ENCODE measurements at places on chromosomes 16 and 17.

DNA sequence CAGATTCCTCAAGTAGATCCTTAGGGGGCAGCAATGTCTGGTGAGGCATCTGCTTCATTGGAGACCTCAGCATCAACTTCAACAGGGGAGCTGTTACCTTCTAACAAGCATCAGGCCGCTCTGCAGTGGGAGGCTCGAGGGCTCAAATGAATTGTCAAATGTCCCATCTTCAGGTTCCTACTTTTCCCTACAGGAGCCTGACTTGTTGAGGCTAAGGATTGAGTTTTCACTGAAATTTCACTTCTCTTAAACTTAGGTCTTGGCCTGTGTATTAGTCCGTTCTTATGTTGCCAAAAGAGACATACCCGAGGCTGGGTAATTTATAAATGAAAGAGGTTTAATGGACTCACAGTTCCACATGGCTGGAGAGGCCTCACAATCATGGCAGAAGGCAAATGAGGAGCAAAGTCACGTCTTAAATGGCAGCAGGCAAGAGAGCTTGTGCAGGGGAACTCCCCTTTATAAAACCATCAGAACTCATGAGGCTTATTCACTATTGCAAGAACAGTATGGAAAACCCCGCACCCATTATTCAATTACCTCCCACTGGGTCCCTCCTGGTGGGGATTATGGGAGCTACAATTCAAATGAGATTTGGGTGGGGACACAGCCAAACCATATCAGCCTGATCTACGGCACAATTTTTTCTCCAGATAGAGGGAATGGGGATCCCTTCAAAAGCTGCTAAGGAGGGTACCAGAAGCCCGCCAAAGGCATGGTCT lies 5.1 kb upstream of the CD300LD start:
- DNase-seq = no peak

DNA sequence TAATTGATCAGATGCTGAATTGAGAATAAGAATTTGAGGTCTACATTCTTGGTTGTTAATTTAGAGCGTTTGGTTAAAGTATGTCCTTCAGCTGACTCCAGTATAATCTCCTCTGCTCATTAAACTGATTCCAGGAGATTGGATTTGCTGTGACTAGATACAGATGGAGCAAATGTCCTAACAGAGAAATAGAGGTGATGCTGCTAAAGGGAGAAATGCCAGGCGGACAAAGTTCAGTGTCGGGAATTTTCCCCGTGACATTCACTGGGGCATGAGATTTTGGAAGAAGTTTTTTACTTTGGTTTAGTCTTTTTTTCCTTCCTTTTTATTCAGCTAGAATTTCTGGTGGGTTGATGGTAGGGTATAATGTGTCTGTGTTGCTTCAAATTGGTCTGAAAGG lies 19.0 kb downstream of the PRKAR1A start:
- no peak for DNase-seq

GRCh38 chr17:46082257-46082656 lies 83.2 kb downstream of the STH start:
- no peak for DNase-seq

DNA sequence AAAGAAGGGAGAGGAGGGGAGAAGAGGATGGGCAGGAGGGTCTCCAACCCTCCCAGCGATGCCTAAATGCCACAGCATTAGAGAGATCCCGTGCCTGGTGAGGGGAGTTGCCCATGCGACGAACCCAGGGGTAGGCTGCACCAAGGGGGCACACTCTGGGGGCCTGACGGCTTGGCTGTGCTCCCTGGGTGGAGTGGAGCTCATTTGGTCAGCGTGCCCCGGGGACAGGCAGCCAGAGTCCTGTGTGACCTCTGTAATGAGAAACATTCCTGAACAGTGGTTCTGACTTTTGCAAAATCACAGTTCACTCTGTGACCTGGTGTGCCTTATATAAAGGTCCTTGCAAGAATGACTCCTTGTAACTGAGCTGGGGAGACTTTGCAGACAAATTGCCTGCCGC lies 205.0 kb upstream of the N4BP1 start:
- DNase-seq = no peak

DNA sequence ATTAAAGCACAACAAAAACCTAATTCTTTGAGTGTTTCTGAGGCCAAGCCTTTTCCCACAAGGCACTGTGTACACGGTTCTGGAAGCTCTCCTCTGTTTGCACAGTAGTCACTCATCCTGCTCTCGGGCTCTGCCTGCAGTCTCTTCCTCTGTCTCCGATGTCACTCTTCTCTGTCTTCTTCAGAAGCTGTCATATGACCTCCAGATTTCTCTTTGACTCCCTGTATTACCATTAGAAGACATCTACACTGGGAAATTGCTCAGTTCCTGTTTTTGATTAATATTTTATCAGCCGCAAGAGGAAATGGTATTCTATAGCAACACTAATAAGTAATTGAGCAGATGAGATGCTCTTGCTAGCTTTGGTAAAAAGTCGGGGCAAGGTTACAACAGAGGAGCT lies 422.9 kb downstream of the WWOX start:
- DNase-seq = no peak

Data from stimulated activated CD8-positive, alpha-beta memory T cell treated with anti-CD3 and anti-CD28 coated beads, Interleukin-2, amount 100 ng/mL, for 1 hour (primary cell).